ENCODE measurements at places on chromosomes 5 and 9.

GRCh38 chr5:13316176-13316575 is 628.3 kb downstream of the DNAH5 start:
- H3K27me3 ChIP-seq = no peaks in the 10 kb centered on the region
- H3K4me3 ChIP-seq = no peak overlapping the region
- DNase-seq = no peak
- H3K4me1 ChIP-seq = no peaks in the 10 kb centered on the region
- H3K27ac ChIP-seq = no peak overlapping the region

- DNase-seq = no peak
- no peak overlapping the region for H3K4me3 ChIP-seq
- H3K36me3 ChIP-seq = no peaks in the 10 kb centered on the region
- H3K27me3 ChIP-seq = peaks cover 31% of the 10 kb centered on the region
- H3K27ac ChIP-seq = no peak overlapping the region
- H3K4me1 ChIP-seq = no peaks in the 10 kb centered on the region
Measured at GRCh38 chr9:96172797-96173196, 129.2 kb downstream of the HSD17B3 start.

- H3K27ac ChIP-seq = peak overlapping the region; percentile 36
- peaks cover 11% of the 10 kb centered on the region for H3K36me3 ChIP-seq
- peak overlapping the region; percentile 12 for H3K4me3 ChIP-seq
- DNase-seq = no peak
- peaks cover 4% of the 10 kb centered on the region for H3K4me1 ChIP-seq
- H3K27me3 ChIP-seq = peaks cover 6% of the 10 kb centered on the region
Measured at GRCh38 chr9:91376239-91376638, 14.5 kb upstream of the AUH start.

DNA sequence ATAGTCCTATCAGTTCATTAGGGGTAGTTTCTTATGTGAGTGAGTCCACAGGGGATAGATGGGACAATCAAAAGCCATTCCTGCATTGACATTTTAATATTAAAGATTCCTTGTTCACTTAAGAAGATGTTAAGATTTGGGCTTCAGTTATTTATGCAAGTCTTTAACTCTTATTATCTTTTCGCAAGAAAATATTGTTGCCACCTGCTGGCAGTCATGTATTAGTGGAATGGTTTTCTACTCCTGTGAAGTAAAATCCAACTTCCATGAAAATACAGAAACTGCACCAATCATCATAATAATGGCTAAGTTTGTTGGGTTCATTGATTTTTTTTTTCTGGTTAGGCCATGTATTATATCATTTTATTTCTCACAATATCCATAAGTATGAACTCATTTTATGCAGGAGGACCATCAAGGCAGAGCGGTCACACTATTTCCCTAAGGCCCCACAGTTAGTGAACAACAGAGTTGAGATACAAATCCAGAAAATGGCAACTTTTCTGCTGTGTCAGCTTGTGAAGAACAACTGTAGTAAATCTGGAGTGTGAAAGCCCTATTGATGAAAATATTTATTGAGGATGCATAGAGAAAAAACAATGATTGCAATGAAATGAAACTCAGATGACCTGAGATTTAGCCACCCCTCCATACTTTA is 88.5 kb upstream of the TXNDC8 start:
- no peaks in the 10 kb centered on the region for H3K27me3 ChIP-seq
- H3K4me3 ChIP-seq = no peak overlapping the region
- H3K27ac ChIP-seq = no peak overlapping the region
- no peaks in the 10 kb centered on the region for H3K4me1 ChIP-seq
